ENCODE measurements at places on chromosomes 1 and 21. TPM values are rescaled to one million over a fixed set of nuclear protein-coding genes. Genes with fewer than 3 reads are reported as not detected.

BRDT gene
- total RNA-seq, result not detected

HCRTR1 gene
- total RNA-seq, result not detected

DNA sequence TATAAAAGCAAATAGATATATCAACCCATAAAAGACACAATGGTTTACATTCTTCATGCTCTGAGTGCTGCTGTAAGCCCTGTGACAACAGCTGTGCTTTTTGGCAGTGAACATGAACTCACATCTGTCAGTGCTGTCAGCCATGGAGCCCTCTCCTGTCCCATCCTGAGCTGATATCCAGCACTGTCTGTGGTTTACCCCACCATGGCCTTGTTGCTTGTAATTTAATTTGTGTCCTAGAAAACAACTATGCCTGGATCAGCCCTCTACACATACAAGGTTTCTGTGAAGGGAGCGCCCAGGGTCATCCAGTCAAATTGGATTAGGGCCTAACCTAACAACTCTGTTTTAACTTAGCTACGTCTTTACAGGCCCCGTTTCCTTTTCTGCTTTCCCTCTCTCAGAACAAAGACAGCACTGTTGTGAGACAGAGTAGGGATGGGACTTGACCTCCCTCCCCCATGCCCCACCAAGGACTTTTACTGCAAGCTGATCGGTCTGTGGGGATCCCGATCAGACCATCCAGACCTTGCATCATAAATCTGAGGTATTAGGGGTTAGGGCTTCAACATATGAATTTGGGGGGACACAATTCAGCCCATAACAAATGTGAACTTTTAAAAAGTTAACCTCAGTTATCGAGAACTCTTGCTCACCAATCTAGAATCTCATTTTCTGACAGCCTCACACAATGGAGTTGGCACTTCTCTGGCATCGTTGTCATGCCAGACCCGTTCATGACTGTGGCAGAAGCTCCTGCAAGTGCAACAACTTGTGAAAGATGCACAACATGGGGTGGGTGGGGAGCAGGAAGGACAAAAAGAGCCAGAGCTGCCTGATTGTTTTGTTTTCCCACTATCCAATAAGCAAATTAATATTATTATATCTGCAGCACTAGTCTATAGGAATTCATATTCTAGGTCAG is 16.4 kb upstream of the SLC44A3 start:
- H3K36me3 ChIP-seq, result no peaks in the 10 kb centered on the region
- peaks cover 34% of the 10 kb centered on the region for H3K4me1 ChIP-seq
- H3K27me3 ChIP-seq, result no peaks in the 10 kb centered on the region
- H3K4me3 ChIP-seq, result no peak overlapping the region
- no peak overlapping the region for H3K27ac ChIP-seq

- no peak overlapping the region for H3K27ac ChIP-seq
- DNase-seq, result no peak
- H3K4me1 ChIP-seq, result no peaks in the 10 kb centered on the region
- H3K36me3 ChIP-seq, result no peaks in the 10 kb centered on the region
- no peak overlapping the region for H3K4me3 ChIP-seq
- H3K27me3 ChIP-seq, result no peaks in the 10 kb centered on the region
Measured at GRCh38 chr1:78797108-78797781, 147.6 kb downstream of the IFI44 start.

DNA sequence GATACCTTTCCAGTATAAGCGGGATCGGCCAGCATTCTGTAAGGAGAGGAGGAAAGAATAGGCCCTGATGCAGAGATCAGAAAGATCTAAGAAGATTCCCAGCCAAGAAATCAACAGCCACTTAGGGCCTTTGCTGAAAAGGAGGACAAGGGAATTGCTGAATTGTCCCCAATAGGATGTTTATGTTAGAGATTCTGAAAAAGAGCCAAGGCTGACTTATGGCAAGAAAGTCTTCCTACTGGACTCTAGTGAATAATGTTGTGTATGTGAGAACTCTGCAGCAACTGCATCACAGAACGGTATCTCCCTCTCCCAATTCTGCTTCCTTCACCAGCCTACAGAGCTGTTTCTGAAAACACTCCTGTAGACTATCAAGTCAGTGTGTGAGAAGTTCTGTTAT is 298.0 kb upstream of the CXADR start:
- H3K27me3 ChIP-seq, result no peaks in the 10 kb centered on the region
- no peak overlapping the region for H3K27ac ChIP-seq
- no peaks in the 10 kb centered on the region for H3K36me3 ChIP-seq
- H3K4me1 ChIP-seq, result no peaks in the 10 kb centered on the region
- H3K4me3 ChIP-seq, result no peak overlapping the region

GRCh38 chr21:33433425-33434114 is 30.4 kb downstream of the IFNGR2 start:
- peaks cover 9% of the 10 kb centered on the region for H3K4me1 ChIP-seq
- H3K27me3 ChIP-seq, result no peaks in the 10 kb centered on the region
- H3K4me3 ChIP-seq, result no peak overlapping the region
- peaks cover 98% of the 10 kb centered on the region for H3K36me3 ChIP-seq
- peak overlapping the region; percentile 68 for H3K27ac ChIP-seq

GRCh38 chr1:43004587-43005459 is 46.2 kb upstream of the SLC2A1 start:
- H3K27me3 ChIP-seq, result peaks cover 13% of the 10 kb centered on the region
- no peak overlapping the region for H3K4me3 ChIP-seq
- DNase-seq, result no peak
- no peaks in the 10 kb centered on the region for H3K4me1 ChIP-seq
- H3K36me3 ChIP-seq, result no peaks in the 10 kb centered on the region
- H3K27ac ChIP-seq, result no peak overlapping the region

- no peaks in the 10 kb centered on the region for H3K36me3 ChIP-seq
- no peak overlapping the region for H3K4me3 ChIP-seq
- H3K4me1 ChIP-seq, result peaks cover 7% of the 10 kb centered on the region
- peak overlapping the region; percentile 47 for H3K27ac ChIP-seq
- no peaks in the 10 kb centered on the region for H3K27me3 ChIP-seq
- peak; percentile 64 for DNase-seq
Measured at GRCh38 chr1:43274125-43274803, 4.5 kb downstream of the TMEM125 start.

DNA sequence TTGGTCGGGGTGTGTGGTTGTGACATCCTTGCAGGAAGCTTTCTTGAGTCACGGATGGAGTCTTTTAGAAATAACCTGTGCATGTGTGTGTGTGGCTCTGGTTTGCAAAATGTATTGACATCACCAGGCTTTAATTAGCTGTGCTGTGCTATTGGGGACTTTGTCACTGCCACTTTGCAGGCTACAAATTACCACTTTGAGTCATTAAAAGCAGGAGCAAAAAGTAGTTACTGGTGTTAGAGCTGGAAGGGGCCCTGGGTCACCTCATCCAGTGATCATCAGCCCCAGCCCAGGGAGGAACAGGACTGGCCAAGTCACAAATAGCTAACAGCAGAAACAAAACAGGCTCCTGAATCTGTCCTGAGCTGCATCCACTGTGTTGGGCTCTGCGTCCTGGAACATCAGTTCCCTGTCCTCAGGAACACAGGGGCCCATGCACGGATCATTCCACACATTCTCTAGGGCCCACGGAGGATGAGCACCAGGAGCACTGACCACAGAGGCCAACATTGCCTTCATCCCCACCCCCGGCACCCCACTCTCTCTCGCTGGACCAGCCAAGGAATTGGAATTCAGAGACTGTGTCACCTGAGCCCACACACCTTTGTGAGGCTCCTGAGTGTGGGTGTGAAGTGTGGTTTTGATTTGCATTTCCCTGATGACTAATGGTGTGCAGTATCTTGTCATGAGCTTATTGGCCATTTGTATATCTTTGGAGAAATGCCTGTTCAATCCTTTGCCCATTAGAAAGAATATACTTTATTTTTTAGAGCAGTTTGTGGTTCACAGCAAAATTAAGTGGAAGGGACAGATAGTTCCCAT is 280.1 kb upstream of the C1orf174 start:
- no peak overlapping the region for H3K4me3 ChIP-seq
- H3K27me3 ChIP-seq, result no peaks in the 10 kb centered on the region
- H3K4me1 ChIP-seq, result no peaks in the 10 kb centered on the region
- no peaks in the 10 kb centered on the region for H3K36me3 ChIP-seq

DNA sequence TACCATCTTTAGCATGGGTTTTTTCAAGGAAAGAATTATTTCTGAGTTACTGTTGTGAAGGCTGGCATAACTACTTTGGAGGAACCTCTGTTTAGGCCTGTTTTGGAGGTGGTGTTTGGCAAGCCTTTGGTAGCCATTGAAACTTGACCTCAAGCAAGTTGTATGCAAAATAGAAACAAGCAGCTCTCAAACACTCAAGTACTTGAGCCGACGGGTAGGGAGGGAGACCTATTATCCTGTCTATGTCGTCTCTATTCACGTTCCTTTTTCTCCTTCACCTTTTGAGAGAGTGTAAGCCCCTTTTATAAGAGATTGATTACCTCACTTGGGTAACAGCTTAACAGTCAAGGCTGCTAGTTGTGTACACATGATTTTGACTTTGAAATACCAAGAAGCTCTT is 878.3 kb upstream of the CXADR start:
- no peaks in the 10 kb centered on the region for H3K4me1 ChIP-seq
- no peaks in the 10 kb centered on the region for H3K27me3 ChIP-seq
- DNase-seq, result no peak
- H3K36me3 ChIP-seq, result no peaks in the 10 kb centered on the region
- no peak overlapping the region for H3K27ac ChIP-seq

DNA sequence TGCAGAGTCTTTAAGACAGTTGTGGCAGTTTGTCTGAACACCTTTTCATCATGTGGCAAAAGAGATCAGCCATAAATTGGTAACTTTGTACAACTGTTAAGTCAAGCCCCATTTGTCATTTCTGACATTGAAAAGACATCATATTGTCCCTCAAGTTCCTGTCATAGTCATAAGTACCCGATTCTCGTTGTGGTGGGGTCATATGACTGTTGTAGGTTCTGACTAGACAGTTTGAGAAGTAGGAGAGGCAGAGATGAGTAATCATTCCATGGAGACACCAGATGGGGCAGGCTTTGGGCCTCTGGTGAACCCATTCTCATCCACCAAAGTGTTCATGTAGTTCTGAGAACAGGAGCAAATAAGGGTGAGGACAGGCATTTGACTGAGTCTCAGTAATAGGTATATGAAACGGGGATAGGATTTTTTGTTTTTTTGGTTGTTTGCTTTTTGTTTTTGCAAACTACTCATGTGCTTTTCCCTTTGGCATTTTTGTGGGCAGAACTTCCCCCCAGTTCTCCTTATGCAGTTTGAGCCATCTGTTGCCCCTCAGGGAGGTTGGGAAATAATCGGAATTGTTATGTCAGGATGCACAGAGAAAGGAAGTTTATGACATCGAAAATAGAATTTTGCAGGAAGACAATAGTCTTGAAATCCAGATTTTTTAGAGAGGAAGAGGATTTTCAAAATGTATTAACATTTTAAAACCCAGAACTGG is 86.9 kb upstream of the KCNE2 start:
- no peak for DNase-seq
- H3K27me3 ChIP-seq, result no peaks in the 10 kb centered on the region
- H3K4me3 ChIP-seq, result no peak overlapping the region
- H3K27ac ChIP-seq, result no peak overlapping the region

- H3K27me3 ChIP-seq, result no peaks in the 10 kb centered on the region
- H3K36me3 ChIP-seq, result no peaks in the 10 kb centered on the region
- H3K27ac ChIP-seq, result no peak overlapping the region
- H3K4me3 ChIP-seq, result no peak overlapping the region
- DNase-seq, result no peak
Measured at GRCh38 chr1:164709126-164709525, 150.1 kb downstream of the PBX1 start.

- no peaks in the 10 kb centered on the region for H3K4me1 ChIP-seq
- no peak overlapping the region for H3K4me3 ChIP-seq
- H3K27ac ChIP-seq, result no peak overlapping the region
- H3K27me3 ChIP-seq, result no peaks in the 10 kb centered on the region
Measured at GRCh38 chr1:38312753-38313152, 266.2 kb upstream of the POU3F1 start.

DNA sequence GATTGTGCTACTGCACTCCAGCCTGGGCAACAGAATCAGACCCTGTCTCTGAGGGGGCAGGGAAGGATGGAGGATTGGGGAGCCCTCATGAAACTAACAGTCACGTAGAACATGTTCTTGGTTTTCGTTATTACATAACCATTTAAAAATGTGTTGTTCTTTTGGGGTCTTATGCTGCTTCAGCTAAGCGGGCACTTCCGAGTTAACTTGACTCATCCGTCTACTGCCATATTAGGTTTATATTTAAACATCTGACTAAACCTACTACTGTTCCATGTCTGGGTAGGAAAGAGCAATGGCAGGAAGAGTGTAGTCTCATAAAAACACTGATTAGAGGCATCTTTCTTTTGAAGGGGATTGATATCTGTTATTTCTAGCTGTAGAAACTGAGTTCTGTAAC is 59.5 kb upstream of the BMP8A start:
- H3K4me1 ChIP-seq, result peaks cover 14% of the 10 kb centered on the region
- H3K4me3 ChIP-seq, result no peak overlapping the region
- no peak overlapping the region for H3K27ac ChIP-seq
- no peak for DNase-seq
- peaks cover 100% of the 10 kb centered on the region for H3K36me3 ChIP-seq
- no peaks in the 10 kb centered on the region for H3K27me3 ChIP-seq

- no peak overlapping the region for H3K27ac ChIP-seq
- no peaks in the 10 kb centered on the region for H3K36me3 ChIP-seq
- DNase-seq, result no peak
- no peak overlapping the region for H3K4me3 ChIP-seq
- no peaks in the 10 kb centered on the region for H3K27me3 ChIP-seq
Measured at GRCh38 chr1:166036092-166036491, 130.7 kb downstream of the FAM78B start.

DNA sequence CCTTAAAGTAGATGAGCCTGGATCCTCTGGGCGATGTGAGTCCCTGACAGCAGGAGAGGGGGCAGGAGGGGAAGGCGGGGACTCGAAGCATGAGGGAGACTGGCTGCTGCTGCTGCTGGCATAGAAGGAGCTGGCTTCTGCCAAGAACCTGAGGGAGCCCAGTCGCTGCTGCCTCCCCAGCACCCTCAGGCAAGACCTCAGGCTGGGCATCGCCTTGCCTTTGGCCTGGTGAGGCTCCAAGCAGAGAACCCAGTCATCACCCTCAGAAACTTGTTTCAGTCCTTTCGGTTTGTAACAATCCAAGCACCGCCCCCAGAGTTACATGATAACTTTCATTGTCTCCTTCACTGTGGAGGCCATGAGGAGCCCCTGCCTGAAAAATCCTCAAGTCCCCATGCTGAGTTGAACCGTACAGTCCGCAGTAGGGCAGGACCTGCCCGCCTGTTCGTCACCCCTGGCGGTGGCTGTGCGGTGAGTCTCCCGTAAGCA is 38.8 kb downstream of the POFUT2 start:
- no peaks in the 10 kb centered on the region for H3K27me3 ChIP-seq
- H3K27ac ChIP-seq, result no peak overlapping the region
- peak overlapping the region; percentile 16 for H3K4me3 ChIP-seq
- no peak for DNase-seq
- no peaks in the 10 kb centered on the region for H3K4me1 ChIP-seq

All from upper lobe of right lung (tissue), 1 donor.